SK-N-DZ (cell line): ENCODE measurements at places on chromosomes 12 and 14.

DNA sequence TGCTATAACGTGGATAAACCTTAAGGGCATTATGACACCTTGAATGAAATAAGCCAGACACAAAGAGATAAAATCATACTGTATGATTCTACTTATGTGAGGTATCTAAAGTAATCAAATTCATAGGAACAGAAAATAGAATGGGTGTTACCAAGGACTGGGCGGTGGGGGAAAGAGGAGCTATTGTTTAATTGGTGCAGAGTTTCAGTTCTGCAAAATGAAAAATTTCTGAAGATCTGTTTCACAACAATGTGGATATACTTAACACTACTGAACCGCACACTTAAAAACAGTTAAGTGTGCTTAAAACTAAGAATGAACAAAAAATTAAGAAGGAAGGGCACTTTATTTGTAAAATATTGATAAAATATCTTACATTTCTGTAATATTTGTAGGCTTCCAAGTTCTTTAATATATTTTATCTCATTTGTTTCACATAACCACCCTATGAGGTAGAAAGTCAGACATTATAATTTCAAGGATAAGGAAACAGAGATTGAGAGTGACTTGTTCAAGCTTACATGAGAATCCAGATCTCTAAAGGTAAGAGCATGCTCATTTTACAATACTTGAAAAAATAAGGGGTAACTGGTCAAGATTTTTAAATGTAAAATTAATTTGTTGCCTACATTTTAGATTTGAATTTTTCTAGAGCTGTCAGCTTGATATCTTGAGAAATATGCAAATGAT lies 14.9 kb downstream of the LTA4H start:
- DNase-seq, result no peak

DNA sequence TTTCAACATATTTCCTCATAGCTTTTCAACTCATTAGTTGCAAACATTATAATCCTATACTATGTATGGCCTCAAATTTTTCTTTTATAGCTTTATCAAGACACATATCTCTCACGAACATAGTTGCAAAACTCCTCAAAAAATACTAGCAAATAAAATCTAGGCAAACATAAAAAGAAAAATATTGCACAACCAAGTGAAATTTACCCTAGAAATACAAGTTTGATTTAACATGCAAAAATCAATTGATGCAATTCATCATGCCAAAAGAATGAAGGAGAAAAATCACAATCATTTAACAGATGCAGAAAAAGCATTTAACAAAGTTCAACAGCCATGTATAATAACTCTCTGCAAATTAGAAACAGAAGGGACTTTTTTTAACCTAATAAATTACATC lies 33.3 kb upstream of the KCNH5 start:
- DNase-seq, result no peak

DNA sequence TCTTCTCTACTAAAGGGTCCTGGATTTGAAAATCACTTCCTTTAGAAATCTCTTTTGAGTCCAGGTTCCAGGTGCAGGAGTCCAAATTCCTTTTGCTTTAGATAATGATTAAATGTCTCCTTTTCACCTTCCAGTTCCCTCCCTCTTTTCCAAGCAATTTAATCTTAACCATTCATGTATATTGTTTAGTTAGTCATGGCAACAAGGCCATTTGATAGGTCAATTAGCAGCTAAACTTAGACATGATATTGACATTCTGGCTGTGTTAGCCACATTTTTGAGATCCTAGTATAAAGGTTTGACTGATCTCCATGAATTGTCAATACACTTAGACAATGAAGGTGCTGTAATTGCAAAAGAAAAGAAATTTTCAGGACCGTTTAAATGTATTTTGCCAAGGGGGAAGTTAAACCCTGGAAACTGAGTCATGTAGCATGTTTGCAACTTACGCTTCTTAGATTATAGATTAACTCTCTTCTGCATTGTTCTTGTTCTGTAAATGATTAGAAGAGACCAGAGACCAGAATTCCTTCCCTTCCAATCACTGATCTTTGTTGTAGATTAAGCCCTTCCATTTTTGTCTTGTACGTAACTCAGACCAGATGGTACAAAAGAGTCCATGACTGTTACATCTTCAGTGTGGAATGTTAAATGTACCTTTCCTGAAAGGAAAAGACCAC lies 12.4 kb upstream of the C12orf75 start:
- peak; percentile 15 for DNase-seq

DNA sequence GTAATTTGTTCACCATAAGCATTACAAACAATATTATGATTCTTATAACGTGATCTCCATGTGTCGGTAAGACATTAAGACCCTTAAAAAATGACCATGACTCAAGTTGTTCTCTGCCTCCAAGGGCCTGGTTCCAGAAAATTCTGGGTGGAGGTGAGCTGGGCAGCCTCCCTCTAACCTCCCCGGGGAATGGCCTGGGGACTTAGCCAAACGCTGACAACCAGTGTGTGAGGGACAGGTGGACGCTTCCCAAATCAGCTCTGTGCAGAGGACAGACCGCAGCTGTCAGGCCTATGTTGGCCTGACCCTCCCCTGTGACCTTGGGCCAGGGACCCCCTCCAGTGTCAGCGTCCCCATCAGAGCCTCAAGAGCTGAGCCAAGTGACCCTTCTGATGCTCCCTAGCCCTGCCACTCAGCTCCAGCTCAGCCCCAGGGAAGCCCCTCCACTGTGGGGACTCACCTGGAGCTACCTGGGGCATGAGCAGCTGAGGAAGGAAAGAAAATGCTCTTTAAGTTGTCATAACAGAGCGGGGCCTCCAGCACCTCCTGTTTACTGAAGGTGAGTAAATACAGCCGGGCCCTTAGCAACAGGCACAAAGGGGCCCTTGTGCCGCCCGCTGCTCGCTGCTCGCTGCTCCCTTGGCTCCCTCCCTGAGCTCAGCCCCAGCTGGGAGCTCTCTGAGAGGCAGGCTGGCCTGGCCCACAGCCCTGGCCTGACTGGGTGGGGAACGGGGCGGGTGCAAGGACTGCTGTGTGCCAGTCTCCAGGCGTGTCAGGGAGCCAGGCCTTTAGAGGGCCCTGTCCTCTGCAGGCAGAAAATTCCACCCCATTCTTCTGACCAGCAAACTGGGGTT lies 116.6 kb downstream of the CALM1 start:
- DNase-seq, result no peak

DNA sequence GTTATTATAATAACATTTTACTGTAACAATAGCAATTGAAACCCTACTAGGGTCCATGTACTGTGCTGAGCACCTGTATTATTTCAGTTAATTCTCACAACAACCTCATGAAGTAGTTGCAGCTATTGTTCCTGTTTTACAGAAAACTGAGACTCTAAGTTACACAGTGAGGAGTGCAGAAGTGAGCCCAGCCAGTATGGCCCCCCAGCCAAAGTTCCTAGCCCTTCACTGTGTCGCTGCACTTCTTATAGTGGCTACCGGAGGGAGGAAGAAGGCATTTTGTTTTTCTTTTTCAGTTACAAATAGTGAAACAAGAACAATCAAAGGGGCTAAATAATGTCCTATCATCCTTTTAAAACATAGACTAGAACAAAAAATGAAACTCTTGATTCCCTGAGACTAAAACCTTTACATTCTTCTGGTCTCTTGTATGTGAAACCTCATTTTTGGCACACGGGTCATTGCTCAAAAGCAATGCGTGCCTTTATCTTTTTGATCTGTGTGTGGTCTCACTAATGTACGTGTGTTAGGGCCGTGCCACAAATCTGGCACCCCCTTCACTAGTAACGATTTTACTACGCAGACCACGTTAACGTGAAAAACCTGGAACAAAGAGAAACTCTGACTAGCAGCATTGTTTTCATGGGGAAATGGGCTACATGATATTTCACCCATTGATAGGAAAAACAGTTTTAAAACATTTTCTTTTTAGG lies 88.7 kb downstream of the LLPH start:
- DNase-seq, result no peak

DNA sequence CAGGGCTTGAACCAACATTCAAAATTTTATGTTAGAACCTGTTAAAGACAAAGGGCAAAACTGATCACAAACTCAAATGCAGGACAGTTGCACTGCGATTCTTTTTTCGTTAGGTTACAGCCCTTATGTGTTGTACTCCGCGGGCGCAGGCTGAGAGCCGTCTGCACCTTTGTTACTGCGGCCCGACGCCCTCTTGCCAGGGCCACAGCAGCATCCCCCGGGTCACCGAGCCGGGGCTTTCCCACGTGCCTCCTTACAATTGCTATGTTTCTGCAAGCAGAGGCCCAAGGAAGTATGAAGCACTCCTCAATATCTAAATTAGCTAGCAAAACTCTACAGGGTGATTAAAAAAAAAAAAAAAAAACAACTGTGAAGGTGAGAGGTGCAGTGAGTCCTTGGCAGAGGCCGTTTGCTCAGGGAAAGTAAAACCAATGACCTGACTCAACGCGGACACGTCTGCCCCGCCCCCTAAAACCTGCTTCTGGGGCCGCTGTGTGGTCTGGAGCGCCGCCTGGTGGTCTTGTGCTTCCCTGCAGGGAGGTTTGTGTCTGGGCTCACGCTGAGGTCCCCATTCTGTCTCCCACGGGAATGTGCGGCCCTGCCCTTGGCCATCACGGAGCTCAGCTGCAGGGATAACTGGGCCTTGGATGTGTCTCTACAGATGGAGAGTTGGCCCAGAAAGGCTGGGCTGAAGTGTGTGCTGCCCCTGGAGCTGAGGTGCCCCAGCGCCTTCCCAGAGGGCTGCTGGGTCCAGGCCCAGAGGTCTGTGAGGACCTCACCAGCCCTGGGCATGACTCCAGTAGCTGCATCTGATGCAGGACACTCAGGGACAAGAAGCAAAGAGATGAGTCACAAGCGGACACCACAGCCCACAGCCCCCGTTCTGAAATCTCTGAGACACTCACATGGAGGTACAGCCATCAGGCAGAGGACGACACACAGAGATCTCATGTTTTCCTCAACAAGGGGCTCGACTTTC lies 418.5 kb downstream of the TMEM121 start:
- peak; percentile 26 for DNase-seq
